Stimulated activated CD4-positive, alpha-beta T cell treated with anti-CD3 and anti-CD28 coated beads, Interleukin-12 subunit alpha, Interleukin-12 subunit beta, amount 100 ng/mL, for 24 hours (primary cell): ENCODE measurements at places on chromosomes 13 and 19.

GRCh38 chr13:61149331-61149730 is 266.3 kb downstream of the PCDH20 start:
- no peak for DNase-seq

DNA sequence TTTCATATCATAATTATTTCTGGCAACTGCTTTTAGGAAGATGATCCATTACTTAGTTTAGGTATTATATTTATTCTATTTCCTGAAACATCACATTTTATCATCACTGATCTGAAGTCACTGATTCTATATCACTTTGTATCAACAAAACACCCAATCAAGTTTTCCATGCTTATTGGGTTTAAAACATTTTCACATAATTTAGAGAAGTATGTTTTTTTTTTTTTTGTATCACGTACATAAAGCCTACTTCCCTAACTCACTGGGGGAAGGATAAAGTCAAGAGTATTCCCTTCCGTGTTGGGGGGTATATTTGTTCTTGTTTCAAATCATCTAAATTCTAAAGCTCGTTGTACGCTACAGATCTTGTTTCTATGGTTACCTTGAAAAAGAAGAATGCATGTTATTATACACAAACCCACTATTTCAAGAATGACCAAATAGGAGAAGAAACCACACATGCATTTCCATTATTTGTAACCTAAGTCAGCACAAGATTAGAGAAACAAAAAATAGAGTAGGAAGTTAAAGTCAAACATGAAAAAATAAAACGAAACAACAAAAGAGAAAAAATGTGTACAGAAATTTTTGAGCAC is 637.2 kb upstream of the MIR17HG start:
- DNase-seq: no peak

DNA sequence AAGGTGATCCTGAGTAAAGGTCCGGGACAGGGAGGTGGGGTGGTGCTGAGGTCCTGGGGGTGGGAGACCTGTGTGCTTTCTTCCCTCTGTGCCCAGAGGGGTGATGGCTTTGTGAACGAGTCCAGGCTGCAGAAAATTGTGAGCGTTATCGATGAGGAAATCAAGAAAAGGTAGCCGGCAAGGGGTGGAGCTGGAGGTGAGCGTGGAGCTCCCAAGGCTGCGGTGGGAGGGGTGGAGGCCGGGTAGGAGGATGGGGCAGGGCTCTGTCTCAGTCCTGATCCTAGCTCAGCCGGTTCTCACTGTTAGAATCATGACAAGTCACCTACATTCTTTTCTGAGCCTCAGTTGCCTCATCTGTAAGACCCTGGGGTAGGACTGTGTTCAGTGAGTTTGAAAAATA is 4.0 kb downstream of the SELENOV start:
- no peak for DNase-seq

DNA sequence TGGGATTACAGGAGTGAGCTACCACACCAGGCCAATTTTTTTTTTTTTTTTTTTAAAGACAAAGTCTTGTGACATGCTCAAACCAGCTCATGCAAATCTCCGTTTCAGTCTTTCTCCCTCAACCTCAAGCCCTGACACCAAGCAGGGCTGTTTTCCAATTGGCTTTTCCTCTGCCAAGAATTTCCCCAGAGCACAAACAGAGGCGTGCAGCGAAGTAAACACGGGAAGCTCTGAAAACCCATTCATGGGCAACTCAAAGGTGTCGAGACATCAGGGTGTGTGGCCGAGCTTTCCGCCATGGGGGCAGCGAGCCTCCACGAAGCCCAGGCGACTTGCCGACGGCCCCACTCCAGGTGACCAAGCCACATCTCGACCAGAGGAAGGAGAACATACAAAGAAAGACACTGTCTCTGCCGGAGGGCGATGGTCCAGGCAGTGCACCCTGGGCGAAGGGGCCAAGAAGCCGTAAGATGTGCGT is 70.0 kb downstream of the INSR start:
- DNase-seq: no peak

DNA sequence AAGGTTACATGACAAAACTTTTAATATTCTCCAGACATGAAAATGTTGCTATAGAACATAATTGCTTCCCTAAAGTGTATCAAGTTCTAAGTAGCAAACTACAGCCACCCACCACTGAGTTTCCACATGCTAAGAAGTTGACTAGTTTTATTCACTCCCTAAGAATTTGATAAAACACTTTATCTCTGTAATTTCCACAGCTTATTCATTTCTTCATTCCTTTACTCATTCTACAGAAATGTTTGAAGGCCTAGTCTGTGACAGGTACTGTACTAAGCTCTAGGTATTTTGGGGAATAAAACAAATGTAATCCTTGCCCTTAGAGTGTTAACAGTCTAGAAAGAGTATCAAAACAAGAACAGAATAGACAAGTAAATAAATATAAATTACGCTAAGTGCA is 101.8 kb upstream of the DIAPH3 start:
- no peak for DNase-seq

- DNase-seq: peak; percentile 43
Measured at GRCh38 chr19:35710784-35711723, 6.7 kb downstream of the ZBTB32 start.

DNA sequence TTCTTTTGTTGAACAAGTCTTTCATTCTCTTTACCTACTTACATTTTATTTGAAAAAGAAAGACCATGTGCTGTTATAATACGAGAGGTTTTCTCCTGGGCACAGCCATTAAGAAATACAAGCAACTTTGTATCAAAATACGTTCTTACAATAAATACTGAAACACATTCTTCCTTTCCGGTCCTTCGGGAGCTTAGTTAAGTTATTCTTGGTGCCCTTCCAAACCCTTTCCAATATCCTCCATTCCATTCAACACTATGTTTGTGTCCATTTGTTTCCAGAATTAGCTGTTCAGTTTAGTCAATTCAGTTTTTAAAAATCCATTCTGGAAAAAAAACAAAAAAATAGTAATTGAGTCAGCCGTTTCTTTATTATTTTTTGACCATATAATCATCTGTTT is 746.8 kb upstream of the SLC10A2 start:
- no peak for DNase-seq

DNA sequence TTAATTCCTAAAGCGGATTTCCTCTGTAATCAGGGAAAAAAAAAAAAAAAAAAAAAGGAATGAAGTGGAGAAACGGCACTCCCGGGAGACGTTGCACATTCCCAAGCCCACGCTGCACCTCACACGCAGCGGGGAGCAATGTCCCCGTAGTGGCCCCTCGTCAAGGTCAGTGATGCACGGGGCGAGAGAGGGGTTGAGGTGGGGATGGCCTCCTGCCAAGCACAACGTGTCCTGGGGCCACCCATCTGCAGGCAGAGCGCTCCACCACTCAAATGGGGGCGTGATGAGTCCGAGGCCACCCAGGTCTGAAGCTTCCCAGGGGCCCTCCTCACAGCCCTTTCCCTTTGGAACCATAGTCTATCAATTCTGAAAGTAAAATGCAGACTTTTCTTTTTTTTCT is 15.1 kb downstream of the PLK5 start:
- DNase-seq: no peak

DNA sequence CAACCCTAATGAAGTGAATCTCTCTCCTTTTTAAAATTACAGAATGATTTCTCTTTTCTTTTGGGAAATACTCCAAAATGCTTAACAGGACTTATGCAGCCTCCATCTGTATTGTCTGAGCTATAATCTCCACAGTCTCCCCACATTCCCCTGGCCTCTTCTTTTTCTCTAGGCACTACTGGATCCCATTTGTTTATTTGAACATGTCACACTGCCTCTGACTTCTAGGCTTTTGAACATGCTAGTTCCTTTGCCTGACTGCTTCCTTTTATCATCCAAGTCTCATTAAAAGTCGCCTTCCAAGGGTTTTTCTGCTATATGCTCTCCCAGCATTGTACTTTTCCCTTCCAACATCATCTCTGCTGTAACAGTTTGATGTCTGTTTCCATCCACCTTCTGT is 548.7 kb downstream of the PCDH9 start:
- no peak for DNase-seq

DNA sequence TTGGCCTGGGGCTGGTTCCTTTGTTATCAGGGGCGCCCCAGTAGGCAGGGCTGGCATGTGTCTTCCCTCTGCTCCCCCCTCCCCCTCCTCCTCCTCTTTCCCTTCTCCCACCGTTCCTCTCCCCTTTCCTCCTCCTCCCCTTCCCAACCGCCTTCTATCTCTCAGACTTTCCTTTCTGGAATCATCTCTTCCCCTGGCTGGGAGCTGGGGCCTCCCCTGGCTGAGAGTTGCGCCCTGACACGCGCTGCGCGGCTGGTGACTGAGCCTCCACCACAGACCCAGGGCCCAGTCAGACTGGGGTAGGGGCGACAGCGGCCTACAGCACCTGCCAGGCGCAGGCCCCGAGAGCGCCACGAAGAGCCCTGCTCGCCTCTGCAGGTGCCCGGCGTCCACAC is 2.8 kb downstream of the PNMA8B start:
- DNase-seq: no peak

- no peak for DNase-seq
Measured at GRCh38 chr13:107608736-107609135, 606.6 kb downstream of the LIG4 start.

DNA sequence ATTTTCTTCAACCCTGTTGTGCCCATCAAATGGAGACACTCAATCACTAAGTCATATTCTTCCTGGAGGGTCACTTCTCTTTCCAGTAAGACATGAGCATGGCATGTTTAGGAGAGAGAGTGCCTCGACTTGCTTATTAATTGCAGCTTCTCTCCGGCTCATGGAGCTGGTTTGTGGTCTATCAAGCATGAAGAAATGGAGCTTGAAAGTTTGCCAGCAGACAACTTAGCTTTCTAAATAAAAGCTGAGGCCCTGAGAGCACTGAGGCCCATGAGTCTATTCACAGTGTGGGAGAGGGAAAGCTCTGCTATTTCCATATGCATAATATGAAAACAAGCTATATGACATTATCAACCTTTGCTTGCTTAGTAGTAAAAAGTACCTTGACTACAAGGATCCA is 378.5 kb downstream of the FGF9 start:
- DNase-seq: no peak
